ENCODE measurements at places on chromosomes 2 and 18.

- DNase-seq = no peak
Measured at GRCh38 chr2:171281110-171281509, 120.4 kb upstream of the TLK1 start.

DNA sequence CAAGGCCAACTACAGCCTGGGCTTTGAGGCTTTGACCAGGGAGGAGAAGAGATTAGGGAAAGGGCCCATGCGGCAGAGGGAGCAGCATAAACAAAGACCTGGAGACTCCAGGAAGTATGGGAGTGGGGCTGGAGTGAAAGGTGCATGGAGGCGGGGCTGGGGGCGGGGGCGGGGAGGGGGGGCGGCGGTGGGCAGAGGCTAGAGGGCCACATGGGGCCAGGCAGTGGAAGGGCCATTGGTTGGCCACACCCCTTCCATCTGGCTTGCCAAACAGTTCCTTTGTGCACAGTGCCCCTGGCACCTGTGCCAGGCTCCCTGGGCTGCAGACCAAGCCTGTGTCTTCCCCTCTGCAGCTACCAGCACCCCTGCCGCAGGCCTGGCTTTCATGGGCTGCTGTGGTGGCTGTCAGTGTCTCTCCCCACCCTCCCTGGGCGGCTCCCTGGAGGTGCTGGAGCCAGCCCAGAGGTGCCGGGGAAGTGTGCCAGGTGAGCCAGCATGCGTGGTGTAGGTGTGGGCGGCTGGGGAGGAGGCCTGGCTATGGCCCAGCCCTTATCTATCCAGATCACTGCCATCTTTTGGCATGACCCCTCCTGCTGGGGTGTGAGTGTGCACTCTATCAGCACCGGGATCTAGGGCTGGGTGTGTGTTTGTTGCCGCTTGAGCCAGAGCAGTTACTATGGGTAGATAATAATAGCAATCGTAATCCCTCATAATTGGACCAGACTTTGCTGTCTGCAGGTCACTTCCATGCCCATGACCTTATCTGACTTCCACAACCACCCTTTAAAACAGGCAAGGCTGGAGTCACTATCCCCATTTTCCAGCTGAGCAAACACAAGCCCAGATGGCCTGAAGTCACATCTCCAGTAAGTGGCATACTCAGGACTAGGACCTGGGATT, 30.5 kb downstream of the DNMT3A start:
- DNase-seq = no peak

GRCh38 chr2:103740631-103741030, 978.8 kb downstream of the TMEM182 start:
- DNase-seq = no peak

DNA sequence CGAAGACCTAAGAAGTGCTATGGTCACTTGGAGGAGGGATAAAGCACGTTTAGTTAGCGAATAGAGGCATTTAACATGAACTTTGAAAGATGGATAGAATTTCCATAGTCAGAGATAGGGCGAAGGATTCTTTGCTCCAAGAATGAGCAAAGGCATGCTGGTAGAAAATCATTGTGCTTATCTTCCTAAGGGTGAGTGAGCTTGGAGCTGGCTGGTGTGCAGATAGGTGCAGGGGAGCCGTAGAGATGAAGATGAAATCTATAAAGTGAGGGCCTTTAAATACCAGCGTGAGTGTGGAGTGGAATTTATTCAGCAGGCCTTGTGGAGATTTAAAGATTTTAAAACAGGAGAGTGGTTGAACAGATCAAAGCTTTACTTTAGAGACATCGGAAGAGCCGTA, 1.6 kb downstream of the HRH4 start:
- no peak for DNase-seq

DNA sequence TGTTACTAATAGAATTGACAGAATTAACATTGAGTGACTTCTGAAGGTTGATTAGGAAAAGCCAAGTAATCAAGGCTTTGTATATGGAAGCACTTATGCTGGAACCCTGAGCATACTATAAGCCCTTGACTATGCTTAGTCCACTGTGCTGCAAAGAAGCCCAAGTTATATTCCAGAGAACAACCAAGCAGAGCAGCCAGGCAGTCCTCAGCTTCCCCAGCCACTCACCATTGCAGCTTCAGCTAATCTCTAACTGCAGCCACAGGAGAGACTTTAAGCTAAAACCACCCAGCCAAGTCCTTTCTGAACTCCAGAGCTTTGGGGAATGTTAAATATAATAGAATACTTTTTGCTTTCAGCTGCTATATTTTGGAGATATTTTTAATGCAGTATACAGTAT, 164.4 kb upstream of the VWC2L start:
- no peak for DNase-seq

DNA sequence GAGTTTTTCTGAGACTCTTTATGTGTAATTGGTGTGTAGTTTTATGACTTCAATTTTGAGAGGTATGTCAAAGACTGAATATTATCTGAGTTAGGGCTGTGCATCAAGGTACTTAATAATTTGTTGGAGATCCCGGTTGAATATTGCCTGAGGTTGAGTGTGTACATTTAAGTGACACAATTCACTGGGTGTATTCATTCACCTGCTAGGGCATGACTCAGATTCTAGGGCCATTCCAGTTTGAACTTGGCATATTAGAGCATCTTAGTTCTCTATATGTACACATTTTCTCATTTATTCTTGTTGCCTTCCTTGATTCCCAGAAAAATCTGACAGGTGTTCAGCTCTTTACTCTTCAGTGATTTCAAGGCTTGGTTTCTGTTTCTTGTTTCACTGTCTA, 12.5 kb downstream of the MAP4K4 start:
- no peak for DNase-seq

GRCh38 chr2:74399785-74400184, 19.7 kb upstream of the DCTN1 start:
- DNase-seq = no peak

- DNase-seq = no peak
Measured at GRCh38 chr2:119068154-119068725, 90.3 kb downstream of the C1QL2 start.

DNA sequence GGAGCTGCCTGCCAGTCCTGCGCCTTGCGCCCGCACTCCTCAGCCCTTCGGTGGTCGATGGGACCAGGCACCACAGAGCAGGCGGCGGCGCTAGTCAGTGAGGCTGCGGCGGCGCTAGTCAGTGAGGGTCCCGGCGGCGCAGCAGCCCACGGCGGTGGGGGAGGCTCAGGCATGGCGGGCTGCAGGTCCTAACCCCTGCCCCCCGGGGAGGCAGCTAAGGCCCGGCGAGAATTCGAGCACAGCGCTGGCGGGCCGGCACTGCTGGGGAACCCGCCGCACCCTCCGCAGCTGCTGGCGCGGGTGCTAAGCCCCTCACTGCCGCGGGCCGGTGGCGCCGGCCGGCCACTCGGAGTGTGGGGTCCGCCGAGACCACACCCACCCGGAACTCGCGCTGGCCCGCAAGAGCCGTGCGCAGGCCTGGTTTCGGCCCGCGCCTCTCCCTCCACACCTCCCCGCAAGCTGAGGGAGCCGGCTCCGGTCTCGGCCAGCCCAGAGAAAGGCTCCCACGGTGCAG, 867.4 kb downstream of the DSC3 start:
- DNase-seq = no peak

GRCh38 chr2:181008407-181008806, 28.0 kb downstream of the UBE2E3 start:
- DNase-seq = no peak

- DNase-seq = no peak
Measured at GRCh38 chr2:38013158-38013752, 62.7 kb downstream of the CYP1B1 start.

GRCh38 chr2:37389989-37390765, 45.7 kb downstream of the QPCT start:
- no peak for DNase-seq

DNA sequence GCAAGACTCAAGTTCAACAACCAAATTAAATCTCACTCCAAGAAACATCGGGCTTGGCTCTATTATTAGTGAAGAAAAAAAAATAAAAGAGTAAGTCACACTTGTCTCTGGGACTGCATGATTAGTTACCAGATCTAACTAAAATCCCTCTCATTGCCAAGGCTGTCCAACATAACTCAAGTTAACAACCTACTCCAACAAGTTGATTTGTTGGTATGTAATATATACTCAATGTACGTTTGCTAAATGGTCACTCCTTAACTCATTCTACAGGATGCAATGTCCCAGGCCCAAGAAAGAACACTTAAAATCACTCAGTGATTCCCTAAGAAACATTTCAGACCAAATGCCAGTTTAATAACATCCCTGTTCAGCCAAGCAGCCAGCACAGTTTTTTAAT, 95.1 kb downstream of the DYM start:
- DNase-seq = no peak

GRCh38 chr2:213104092-213104902, 47.1 kb downstream of the IKZF2 start:
- no peak for DNase-seq

GRCh38 chr18:59500765-59501164, 141.7 kb upstream of the LMAN1 start:
- DNase-seq = no peak

GRCh38 chr2:172702451-172702850, 33.2 kb upstream of the RAPGEF4 start:
- no peak for DNase-seq

DNA sequence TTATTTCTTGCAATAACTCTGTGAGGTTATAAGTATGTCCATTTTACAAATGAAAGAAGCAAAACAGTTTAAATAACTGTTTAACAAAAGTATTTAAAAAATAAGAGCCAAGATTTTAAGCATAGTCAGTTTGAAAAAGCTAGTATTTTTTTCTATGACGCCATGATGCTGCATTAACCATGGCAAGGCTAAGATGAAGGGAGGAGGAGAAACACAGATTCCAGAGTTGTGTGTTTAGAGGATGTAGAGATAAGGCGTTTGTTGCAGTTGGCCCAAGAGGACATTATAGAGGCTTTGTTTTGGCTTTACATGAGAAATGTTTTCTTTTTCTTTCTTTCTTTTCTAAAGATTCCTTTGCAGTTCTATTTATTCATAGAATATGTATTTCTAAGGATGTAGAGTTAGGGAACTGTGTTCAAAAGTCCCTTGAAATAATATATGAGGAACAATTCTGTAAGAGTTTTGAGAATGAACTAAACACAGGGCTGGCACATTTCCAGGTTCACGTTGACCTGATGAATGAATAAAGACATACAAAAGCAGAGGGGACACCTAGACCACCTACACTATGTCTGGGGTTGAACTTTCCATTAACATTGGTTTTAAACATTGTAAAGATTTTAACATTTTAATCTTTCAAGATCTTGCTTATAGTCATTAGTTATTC, 244.2 kb downstream of the KCNS3 start:
- DNase-seq = no peak

DNA sequence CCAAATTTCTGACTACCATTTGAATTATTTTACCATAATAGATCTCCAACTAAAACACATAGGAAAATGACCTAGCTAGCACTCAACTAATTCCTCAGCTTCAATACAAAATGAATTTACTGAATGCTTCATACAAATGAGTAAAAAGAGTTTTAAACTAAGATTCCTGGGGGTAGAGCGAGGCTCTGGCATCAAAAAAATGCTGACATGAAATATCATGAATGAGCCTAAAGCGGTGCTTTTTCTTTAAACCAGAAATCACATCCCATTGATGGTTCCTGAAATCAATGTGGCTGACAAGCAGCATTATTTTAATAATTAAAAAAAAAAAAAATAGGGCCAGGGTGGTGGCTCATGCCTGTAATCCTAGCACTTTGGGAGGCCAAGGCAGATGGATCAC, 32.1 kb downstream of the WDR33 start:
- DNase-seq = no peak

DNA sequence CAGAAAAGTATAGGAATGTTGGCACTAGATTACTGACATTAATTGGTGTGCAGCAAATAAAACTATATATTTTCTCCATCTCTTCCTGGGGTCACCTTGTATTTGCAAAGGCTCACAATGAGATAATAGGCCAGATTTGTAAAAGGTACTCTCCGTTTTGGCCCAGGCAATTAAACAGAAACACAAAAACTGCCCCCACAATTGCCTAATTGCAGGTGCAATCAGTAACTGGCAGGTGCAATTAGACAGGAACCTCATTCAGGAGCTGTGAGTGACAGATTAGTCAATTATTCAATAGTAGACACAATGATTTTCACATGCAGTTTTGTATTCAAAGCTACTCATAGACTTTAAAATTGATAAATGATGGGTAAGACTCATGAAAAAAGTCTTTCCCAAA, 451.4 kb upstream of the ID2 start:
- DNase-seq = no peak

GRCh38 chr2:216404010-216404618, 8.2 kb upstream of the SMARCAL1 start:
- no peak for DNase-seq

- no peak for DNase-seq
Measured at GRCh38 chr2:62309465-62310091, 113.7 kb downstream of the B3GNT2 start.

- DNase-seq = no peak
Measured at GRCh38 chr2:239246723-239247122, 154.1 kb downstream of the HDAC4 start.

DNA sequence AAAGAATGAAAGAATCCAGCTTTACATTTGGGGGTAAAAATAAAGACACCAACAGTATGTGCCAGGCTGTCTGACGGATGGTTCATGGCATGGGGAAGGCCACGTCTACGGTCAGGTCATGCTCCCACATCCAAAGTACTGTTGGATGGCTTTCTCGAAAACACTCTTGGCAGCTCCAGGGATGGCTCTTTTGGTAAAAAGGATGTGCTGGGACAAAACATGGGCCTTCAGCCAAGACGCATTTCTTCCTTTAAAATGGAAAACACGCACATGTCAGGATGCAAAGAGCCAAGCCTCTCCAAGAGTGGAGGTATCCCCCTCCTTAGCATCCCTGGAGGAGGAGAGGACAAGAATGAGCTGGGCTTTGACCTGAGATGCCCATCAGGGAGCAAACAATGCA, 376.5 kb upstream of the KLHL29 start:
- no peak for DNase-seq

DNA sequence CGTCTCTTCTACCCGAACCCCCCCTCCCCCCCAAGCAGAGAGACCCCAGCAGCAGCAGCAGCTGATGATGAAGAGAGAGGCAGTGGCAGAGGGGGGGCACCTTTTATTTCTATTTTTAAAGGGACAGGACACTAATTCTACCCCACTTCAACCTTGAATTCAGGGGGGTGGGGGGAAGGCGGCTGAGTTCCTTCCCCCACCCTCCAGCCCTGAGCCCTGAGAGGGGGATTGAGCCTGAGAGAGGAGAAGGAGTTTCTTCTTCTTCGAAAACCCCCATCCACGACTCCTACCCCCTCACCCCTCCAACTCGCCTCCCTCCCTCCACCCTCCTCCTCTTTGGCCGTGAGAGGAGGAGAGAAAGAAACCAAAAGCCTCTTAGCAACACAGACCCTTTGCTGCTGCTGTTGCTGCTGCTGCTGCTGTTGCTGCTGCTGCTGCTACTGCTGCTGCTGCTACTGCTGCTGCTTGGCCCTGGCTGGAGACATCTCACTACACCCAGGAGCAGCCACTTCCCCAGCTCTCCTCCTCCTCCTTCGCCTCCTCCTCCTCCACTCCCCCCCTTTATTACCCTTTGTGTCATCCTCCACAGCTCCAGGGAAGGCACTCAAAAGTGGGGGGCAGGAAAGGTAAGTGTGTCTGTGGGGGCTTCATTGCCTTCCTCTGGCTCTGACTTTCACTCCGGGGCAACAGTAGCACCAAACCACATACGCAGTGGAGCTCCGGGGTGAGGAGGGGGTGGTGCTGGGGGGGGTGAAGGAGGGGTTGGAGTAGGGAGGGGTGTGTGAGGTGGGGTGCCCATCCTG, at the start of gene MBD5:
MBD5 (plus strand) TSS at position 33 of the 803 bp plus-strand sequence.
- no peak for DNase-seq
